ENCODE measurements at places on chromosomes 6 and 20.

GRCh38 chr6:996271-996852 lies 303.4 kb upstream of the EXOC2 start:
- DNase-seq: no peak

- DNase-seq: no peak
Measured at GRCh38 chr6:137589067-137589848, 95.1 kb upstream of the OLIG3 start.

- no peak for DNase-seq
Measured at GRCh38 chr20:47106786-47107185, 212.1 kb downstream of the EYA2 start.

GRCh38 chr20:17912916-17913315 lies 55.7 kb downstream of the SNX5 start:
- no peak for DNase-seq

DNA sequence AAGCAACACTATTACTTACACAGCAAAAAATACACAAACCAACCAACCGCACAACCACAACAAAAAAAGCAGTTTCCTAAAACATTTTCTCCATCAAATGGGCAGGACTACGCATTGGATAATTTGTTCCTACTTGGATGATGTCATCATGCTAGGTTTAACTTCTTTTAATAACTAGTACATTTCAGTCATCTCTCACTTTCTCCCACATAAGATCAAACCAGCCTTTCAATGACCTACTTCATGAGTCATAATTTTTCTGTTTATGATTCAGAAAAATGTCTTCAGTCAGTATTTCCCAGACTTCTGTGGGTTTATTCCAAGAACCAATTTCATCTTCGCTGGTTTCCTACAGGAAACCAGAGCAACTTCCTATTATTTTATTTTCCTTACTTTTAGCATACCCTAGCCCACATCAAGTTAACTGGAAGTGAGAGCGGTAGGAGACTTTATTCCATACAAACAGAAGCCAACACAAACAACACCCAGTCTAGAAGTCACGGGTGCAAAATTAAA lies 134.2 kb downstream of the GMDS start:
- DNase-seq: no peak

DNA sequence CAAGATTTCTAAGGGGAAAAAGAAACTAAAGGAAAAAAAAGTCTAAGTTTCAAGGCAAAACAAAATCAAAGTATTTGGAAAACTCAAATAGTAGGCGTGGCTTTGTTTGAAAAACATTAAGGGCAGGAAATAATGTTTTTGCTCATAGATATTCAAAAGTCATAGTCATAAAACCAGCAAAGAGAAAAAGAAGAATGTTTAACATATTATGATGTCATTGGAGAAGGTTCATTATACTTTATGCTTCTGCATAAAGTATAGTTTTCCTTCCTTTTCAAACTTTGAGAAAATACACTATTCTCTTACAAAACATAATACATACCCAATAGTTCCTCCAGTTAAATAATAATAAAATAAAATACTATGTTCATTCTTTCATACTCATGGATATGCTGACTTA lies 13.7 kb downstream of the USP49 start:
- DNase-seq: no peak

GRCh38 chr6:81979329-81979728 lies 226.8 kb upstream of the TENT5A start:
- DNase-seq: no peak

Data from stimulated activated CD4-positive, alpha-beta T cell treated with anti-CD3 and anti-CD28 coated beads, Interleukin-1b, Interleukin-23, amount 100 ng/mL, for 1 hour (primary cell).